Neural progenitor cell (in vitro differentiated cells): ENCODE measurements at places on chromosomes 6 and 20. TPM values are rescaled to one million over a fixed set of nuclear protein-coding genes. Genes with fewer than 3 reads are reported as not detected.

The HELZ2 gene
- total RNA-seq = 2.9 and 17.7 TPM in 2 replicates

The TMEM74B gene
- 2.5 and 4.2 TPM in 2 replicates for total RNA-seq

DNA sequence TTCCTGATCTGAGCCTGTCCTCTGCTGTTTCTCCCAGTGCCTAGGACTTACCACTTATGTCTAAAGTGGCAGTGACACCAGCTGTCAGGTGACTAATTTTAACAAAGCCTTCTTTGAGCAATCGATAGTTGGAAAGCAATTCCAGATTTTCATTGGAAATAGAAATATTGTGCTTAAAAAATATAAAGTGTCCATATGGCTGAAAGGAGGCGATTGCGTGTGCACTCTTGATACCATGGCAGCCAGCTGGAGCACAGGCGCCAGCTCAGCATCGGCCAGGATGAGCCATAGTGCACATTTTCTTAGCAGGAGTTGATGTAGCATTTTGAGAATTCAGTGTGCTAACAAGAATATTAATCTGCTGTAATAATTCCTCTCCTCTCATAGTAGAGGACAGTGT is 70.0 kb downstream of the LRRC1 start:
- H3K36me3 ChIP-seq = no peaks in the 10 kb centered on the region
- H3K27ac ChIP-seq = no peak overlapping the region
- H3K4me1 ChIP-seq = peaks cover 19% of the 10 kb centered on the region
- no peak for DNase-seq
- H3K4me3 ChIP-seq = no peak overlapping the region
- H3K27me3 ChIP-seq = no peaks in the 10 kb centered on the region

DNA sequence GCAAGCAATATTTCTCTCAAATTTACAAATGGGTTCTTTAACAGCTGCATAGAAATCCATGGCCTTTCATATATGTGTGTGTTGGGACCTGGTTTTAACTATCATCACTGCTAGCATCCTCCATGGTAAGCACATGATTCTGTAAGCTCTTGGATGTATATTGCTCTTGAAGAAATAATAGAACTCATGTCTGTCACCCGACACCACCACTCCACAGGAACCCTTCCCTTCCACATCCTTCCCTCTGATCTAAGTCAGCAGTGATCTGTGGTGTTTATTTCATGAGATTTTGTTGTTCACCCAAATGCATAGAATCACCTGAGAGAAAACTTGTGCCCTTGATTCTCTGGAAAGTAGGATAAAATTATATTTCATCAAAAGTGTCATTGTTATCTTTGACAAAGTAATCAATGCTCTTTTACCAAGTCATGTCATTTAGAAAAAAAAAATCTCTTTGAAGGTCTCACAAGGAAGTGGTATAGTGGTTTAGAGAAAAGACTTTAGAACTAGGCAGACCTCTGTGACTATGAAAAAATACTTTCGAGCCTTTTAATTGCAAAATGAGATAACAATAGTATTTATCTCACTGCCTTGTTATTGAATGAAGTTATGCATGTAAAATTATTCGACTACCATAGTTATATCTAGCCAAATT is 649.8 kb upstream of the SLC35B3 start:
- H3K27ac ChIP-seq = peak overlapping the region; percentile 17
- H3K4me1 ChIP-seq = peaks cover 32% of the 10 kb centered on the region
- no peak for DNase-seq

DNA sequence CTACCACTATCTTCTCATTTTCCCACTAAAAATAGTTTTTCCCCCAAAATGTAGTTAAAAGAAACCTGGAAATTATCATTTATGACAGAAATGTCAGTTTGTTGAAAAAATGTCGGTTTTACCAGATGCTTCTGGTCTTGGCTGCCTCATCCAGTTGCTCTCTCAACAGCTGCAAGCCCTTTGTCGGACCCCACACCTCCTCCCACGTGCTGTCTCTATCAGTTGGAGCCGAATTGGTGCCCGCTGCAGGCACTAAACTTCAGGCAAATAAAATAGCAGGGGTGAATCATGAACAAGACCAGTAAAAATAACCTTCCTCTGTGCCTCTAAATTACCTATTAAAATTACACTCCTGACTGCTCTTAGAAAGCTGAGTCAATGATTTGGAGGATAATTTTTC is 129.5 kb upstream of the CEP162 start:
- H3K4me1 ChIP-seq = no peaks in the 10 kb centered on the region
- no peak overlapping the region for H3K27ac ChIP-seq
- no peaks in the 10 kb centered on the region for H3K27me3 ChIP-seq
- DNase-seq = no peak
- no peak overlapping the region for H3K4me3 ChIP-seq
- no peaks in the 10 kb centered on the region for H3K36me3 ChIP-seq

DNA sequence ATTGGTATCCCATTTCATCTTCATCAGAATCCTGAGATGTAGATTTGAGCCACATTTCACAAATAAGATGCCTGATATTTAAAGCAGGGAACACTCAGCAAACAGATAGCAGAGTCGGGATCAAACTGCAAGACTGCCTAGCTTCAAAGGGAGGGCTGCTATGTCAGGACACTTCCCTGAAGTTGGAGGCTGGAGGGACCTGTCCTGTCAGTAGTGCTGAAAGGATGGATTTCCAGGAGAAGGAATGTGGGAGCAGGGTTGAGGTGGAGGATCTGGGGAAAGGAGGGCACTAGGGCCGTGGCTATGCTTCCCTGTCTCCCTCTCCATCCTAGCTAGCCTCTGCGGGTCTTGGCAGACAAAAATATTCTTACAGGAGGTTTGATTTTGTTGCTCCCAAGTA is 32.2 kb downstream of the COX4I2 start:
- H3K4me3 ChIP-seq = no peak overlapping the region
- H3K36me3 ChIP-seq = no peaks in the 10 kb centered on the region
- no peaks in the 10 kb centered on the region for H3K27me3 ChIP-seq
- peaks cover 11% of the 10 kb centered on the region for H3K4me1 ChIP-seq
- no peak overlapping the region for H3K27ac ChIP-seq

DNA sequence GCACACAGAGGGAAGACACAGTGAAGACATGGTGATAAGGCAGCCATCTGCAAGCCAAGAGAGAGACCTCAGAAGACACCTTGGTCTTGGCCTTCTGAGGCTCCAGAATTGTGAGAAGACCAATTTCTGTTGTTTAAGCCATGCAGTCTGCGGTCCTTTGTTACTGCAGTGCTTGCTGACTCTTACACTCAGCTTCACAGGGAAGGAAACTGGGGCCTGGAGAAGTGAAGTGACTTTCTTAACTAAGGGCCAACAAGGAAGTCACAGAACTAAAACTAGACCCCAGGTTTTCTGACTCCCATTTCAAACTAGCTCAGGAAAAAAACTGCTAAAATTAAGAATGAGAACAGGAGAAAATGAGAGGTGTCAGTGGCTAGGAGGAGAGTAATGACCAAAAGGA is 74.3 kb downstream of the TNFRSF21 start:
- DNase-seq = no peak
- H3K4me3 ChIP-seq = no peak overlapping the region
- no peaks in the 10 kb centered on the region for H3K27me3 ChIP-seq

DNA sequence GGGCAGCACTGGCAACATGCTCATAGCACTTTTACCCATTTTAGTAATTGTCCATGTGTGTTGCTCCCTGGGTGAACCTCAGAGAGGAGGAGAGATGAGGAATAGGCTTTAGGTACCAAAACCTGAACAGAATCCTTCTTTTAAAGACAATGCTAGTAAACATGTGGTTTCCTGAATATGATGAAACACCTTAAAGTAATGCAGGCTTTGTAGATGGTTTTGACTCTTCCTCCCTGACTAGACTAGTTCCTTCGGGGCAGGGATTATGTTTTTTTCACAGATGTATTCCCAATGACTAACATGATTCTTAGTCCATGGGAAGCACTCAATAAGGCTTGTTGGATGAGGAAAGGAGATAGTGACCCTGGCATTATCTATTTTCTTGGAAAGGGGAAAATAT is 367.6 kb upstream of the JAG1 start:
- no peaks in the 10 kb centered on the region for H3K27me3 ChIP-seq
- no peaks in the 10 kb centered on the region for H3K4me1 ChIP-seq
- no peak overlapping the region for H3K4me3 ChIP-seq
- no peak for DNase-seq

- no peak overlapping the region for H3K4me3 ChIP-seq
- H3K27ac ChIP-seq = no peak overlapping the region
- H3K4me1 ChIP-seq = no peaks in the 10 kb centered on the region
- no peak for DNase-seq
- no peaks in the 10 kb centered on the region for H3K27me3 ChIP-seq
Observed at GRCh38 chr20:21780528-21780927, 75.1 kb downstream of the PAX1 start.

- H3K4me3 ChIP-seq = no peak overlapping the region
- H3K27ac ChIP-seq = no peak overlapping the region
- H3K4me1 ChIP-seq = peaks cover 4% of the 10 kb centered on the region
Observed at GRCh38 chr20:35196313-35196712, 24.4 kb downstream of the PROCR start.

DNA sequence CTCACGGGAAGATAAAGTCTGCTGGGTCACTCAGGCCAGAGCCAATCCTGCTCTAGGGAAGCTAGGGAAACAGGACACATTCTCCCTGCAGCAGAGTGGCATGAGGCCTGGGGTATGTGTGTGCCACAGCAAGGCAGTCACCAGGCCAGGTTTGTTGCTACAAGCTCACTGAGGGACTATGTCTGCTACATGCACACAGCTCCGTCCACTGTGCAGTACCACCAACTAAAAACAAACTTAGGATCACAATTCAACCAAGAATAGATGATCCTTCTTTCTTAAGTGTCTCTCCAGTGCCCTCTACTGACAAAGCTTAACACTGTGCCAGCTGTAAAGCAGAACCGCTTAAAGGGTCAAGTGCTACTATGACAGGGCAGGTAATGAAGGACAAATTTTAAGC is 192.5 kb downstream of the PTPRK start:
- peak; percentile 52 for DNase-seq
- H3K27ac ChIP-seq = no peak overlapping the region
- H3K27me3 ChIP-seq = no peaks in the 10 kb centered on the region
- H3K4me3 ChIP-seq = no peak overlapping the region

The CCN5 gene
- total RNA-seq = not detected in 2 replicates

GRCh38 chr20:59039233-59039632 is 3.4 kb downstream of the PRELID3B start:
- H3K27me3 ChIP-seq = no peaks in the 10 kb centered on the region
- H3K4me3 ChIP-seq = no peak overlapping the region
- H3K27ac ChIP-seq = no peak overlapping the region
- no peaks in the 10 kb centered on the region for H3K36me3 ChIP-seq

- H3K4me1 ChIP-seq = no peaks in the 10 kb centered on the region
- H3K4me3 ChIP-seq = no peak overlapping the region
- H3K27me3 ChIP-seq = no peaks in the 10 kb centered on the region
- DNase-seq = no peak
Observed at GRCh38 chr6:128784266-128784665, 98.7 kb upstream of the LAMA2 start.

DNA sequence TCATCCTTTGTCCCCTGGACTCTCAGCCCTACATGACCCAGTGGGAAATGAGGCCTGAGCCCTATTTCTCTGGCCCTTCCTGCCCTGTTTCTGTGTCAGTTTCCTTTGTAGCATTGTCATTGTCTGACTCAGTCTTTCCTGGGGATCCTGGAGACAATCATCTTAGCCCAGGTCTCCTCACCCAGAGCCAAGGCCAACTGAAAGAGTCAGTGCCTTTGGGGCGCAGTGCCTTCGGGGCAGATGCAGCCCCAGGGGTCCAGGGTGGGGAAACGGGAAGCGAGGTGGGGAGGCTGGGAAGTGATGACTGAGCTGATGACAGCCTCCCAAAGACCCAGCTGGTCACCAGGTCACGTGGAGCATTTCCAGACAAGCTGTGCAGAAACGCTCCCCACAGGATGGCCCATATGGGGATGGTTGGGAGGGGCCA is 93.3 kb upstream of the SULF2 start:
- H3K27ac ChIP-seq = no peak overlapping the region
- H3K27me3 ChIP-seq = no peaks in the 10 kb centered on the region
- no peaks in the 10 kb centered on the region for H3K4me1 ChIP-seq
- no peak overlapping the region for H3K4me3 ChIP-seq

The GPSM3 gene
- 3.4 and 4.5 TPM in 2 replicates for total RNA-seq

The PBOV1 gene
- total RNA-seq = not detected in 2 replicates

GRCh38 chr6:166739117-166739975 is 112.3 kb upstream of the RPS6KA2 start:
- no peaks in the 10 kb centered on the region for H3K36me3 ChIP-seq
- H3K4me1 ChIP-seq = peaks cover 20% of the 10 kb centered on the region
- H3K27me3 ChIP-seq = no peaks in the 10 kb centered on the region
- H3K27ac ChIP-seq = no peak overlapping the region
- DNase-seq = peak; percentile 54

GRCh38 chr6:101393251-101393828 is at the start of gene GRIK2:
Gene GRIK2 (plus strand): TSS chr6:101393708.
- no peak within 1 kb of the TSS for H3K27ac ChIP-seq
- H3K36me3 ChIP-seq = no peaks in the 10 kb centered on the region
- peaks cover 15% of the 10 kb centered on the region for H3K4me1 ChIP-seq
- peaks cover 86% of the 10 kb centered on the region for H3K27me3 ChIP-seq

DNA sequence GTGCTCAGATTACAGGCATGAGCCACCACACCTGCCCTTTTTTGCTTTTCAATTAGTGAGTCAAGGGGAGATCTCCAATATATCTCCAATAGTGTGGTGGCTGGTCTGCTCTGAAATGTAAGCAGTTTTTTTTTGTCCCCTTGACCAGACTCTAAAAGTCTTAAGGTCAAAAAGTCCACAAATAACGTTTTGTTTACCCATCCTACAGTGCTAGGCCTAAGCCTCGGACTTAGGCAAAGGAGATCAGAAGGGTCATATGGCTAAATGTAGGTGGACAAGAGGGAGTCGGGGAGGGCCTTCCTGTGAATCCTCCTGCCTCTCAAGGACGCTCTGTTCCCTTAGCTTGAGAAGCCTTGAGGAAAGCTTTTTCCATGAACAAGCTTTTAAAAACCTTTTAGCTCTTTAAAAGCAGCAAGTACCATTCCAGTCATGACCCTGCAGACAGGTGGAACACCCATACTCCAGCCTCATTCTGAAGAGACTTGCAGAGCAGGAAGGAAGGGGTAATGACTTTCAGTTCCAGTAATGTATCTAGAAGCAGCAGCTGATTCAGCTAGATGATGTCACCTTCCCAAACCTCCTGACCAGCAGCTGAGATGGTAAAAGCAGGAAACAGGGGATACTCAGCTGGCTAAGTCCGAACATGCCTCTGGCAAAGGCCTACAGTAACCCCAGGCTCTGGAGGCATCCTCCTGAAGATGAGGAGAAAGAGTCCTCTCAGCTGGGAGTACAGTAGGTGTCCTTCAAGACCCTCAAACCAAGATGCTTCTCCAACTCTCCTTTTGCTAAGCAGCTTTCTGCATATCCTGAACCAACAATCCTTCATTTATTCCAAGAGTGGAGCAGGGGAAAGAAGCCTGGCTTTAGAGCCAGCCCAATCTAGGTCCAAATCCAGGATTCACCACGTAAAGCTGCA is 23.6 kb downstream of the BCL2L1 start:
- DNase-seq = no peak
- H3K36me3 ChIP-seq = no peaks in the 10 kb centered on the region
- H3K4me1 ChIP-seq = peaks cover 10% of the 10 kb centered on the region
- no peaks in the 10 kb centered on the region for H3K27me3 ChIP-seq

The ITPA gene
- 18.2 and 27.7 TPM in 2 replicates for total RNA-seq

- no peaks in the 10 kb centered on the region for H3K4me1 ChIP-seq
- H3K4me3 ChIP-seq = no peak overlapping the region
- no peak for DNase-seq
- H3K36me3 ChIP-seq = peaks cover 4% of the 10 kb centered on the region
- no peak overlapping the region for H3K27ac ChIP-seq
- H3K27me3 ChIP-seq = no peaks in the 10 kb centered on the region
Observed at GRCh38 chr6:34990971-34991560, 102.0 kb downstream of the ANKS1A start.

The TTLL9 gene
- 0.34 TPM in 1 of 2 replicates, not detected in the other for total RNA-seq
